ENCODE measurements at places on chromosomes 1 and 21.

DNA sequence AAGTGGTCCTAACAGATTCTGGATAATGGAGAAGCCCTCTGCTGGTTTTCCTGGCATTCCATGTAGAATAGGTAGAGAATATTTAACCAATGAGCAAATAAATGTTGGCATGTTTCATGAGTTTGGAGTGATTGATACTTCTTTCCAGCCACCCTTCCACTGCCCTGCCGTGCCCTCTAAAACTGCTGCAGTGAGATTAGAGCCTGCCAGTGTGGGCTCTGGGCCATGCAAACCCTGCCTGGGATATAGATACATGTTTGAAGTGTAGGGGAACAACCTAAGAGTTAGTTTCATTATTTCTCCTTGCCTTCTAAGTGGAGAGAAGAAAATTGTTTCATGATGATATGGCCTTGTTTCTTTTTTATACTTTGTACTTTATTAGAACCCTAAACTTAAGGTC, 10.4 kb downstream of the UBE2Q1 start:
- no peak for DNase-seq

GRCh38 chr1:81021134-81021533, 779.6 kb upstream of the ADGRL2 start:
- no peak for DNase-seq

- no peak for DNase-seq
Measured at GRCh38 chr1:15852036-15852827, 4.7 kb downstream of the SPEN start.

DNA sequence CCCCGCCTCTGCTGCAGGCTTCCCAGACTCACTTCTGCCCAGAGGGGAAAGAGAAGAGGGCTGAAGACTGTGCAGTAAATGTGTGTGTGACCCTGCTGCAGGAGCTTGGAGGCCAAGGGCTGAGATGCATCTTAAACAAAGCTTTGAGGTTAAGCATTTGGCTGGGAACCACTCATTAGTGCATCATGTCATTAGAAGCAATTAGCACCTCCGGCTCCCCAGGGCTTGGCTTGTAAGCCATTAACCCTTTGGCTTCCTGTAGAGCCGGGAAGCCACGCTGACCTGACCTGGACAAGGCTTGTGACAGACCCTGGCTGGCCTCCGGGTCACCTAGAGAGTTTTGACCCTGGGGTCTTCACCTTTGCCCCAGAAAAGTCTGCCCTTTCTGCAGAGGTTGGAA, 77.0 kb downstream of the CSMD2 start:
- no peak for DNase-seq

GRCh38 chr1:225897595-225898514, 8.9 kb upstream of the LEFTY1 start:
- DNase-seq, result no peak

DNA sequence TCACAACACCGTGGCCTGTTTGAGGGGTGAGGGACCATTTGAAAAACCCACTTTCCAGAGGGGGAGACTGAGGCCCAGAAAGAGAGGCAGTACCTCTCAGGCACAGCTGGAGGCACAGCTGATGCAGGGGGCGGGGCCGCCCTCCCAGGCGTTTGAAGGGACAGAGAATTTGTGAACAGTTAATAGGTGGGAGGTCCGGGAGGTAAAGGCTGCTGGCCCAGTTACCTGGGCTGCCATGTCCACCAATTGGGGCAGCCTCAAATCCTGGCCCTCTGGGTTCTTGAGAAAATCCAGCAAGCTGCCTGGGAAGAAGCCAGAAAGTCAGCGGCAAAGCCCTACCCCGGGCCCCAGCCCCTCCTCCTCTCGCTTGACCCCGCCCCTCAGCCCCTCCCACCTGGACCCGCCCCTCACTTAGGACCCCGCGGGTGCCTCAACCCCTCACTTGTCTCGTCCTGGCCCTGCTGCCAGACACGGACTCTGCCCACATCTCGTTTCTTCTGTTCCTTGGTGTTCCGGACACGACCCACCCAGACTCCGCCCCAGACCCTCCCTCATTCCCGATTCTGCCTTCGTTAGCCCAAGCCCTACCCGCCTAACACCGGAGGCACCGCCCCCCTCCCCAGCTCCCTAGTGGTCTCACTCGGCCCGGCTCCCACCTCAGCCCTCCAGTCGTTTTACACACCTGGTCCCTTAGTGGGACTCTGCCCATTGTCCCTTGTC, 10.8 kb upstream of the AHDC1 start:
- no peak for DNase-seq
